ENCODE measurements at places on chromosomes 4 and X.

GRCh38 chr4:171774642-171775190 lies 38.5 kb upstream of the GALNTL6 start:
- DNase-seq, result no peak

GRCh38 chrX:150542846-150543229 lies 25.6 kb upstream of the MTM1 start:
- no peak for DNase-seq

GRCh38 chr4:70863099-70863790 lies 23.6 kb upstream of the GRSF1 start:
- no peak for DNase-seq

- DNase-seq, result no peak
Measured at GRCh38 chrX:68754406-68754805, 74.4 kb upstream of the EFNB1 start.

DNA sequence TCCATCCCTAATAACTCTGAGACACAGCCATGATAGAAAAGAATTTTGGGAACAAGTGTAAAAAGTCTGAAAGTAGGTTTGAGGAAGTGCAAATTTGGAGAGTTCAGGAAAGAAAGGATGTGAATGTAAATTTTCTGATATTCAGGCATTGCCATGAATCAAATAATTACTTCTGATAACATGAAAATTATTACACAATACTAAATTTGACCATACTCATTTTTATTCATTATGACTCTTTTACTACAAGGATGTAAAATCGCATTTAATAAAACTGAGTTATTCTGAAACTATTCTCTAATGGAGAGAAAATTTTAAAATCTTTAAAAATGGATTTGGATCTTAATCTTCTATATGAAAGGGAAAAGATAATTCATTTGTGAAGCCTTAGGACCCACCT lies 33.8 kb upstream of the NPY2R start:
- no peak for DNase-seq

- no peak for DNase-seq
Measured at GRCh38 chrX:138885886-138886285, 174.4 kb upstream of the FGF13 start.

DNA sequence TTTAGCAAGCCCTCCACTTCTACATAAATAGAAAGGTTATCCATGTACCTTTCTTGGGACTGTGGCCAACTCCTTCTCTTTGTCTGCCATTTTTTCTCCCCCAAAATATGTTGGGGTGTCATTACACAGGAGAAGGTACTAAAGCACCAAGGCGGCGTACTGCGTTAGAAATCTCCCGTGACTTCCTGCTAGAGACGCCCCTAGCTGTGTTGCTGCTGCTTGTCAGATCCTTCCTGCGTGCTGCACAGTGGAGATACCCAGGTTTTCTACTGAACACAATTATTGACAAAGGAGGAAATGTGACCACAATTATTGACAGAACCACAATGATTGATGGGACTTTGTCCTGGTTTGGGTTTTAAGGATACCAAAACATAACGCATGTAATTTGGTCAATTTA lies 97.7 kb downstream of the EFHC2 start:
- no peak for DNase-seq

Data from HTR-8/SVneo (cell line).